Activated naive CD4-positive, alpha-beta T cell (primary cell): ENCODE measurements at places on chromosomes 5 and 9.

- no peak for DNase-seq
Observed at GRCh38 chr5:139388198-139388821, 1.4 kb downstream of the MZB1 start.

DNA sequence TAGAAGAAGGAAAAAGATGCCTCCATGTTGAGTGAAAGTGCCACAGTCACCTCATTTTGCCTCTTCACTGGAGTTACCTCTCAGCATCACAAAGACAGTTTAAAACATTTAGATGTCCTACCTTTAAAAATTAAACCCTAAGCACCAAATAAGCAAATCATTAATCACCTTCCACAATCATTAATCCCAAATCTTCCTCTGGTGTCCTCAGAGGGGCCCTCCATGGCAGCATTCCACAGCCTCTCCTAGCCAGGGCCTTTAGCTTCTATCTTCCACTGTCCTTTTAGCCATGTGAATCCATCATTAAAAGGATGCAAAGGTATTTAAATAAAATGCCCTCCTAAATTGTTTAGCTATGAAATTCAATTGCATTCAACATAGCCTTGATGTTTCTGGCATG is 310.8 kb downstream of the PDE4D start:
- DNase-seq, result no peak

DNA sequence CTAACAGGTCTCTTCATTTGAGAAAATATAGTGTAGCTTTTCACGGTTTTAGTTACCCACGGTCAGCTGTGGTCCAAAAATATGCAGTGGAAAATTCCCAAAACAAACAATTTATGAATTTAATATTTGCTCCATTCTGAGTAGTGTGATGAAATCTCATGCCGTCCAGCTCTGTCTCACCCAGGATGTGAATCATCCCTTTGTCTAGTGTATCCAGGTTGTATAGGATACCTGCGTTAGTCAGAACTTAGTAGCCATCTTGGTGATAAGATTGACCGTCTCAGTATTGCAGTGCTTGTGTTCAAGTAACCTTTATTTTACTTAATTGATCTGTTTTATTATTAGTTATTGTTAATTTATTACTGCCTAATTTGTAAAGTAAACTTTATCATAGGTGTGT is 41.1 kb downstream of the NDUFS4 start:
- no peak for DNase-seq

DNA sequence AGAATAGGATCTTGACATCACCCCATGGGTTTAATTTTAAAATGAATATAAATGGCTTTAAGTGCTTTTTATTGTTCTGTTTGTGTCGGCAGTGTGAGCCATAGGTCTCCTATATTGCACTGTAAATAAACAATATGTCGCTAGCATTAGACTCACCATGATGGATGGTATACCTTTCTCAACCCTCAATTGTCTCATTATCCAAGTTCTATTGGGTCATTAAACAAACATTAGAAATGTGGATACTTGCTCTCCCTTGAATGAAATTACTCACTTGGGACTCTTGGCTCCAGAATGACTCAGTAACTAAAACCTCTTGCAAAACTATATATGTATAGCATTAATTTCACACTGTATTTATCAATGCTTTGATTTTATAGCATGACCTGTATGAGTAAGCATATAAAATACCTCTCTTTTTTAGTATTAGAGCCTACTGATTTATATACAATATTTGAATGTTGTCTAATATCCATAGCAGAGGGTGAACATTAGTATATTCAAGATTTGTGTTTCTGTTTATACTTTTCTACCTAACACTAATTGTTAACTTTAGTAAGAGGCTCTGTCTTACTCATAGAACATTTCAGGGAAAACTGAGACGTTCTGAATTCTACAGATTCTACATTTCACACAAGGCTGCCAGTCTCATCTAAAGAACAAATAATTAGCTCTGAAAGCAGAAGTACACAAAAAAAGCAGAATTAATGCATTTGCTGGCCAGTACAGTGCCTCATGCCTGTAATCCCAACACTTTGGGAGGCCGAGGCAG is 303.8 kb upstream of the PRR16 start:
- no peak for DNase-seq

GRCh38 chr5:95969651-95970358 is 8.2 kb upstream of the ELL2 start:
- DNase-seq, result no peak

DNA sequence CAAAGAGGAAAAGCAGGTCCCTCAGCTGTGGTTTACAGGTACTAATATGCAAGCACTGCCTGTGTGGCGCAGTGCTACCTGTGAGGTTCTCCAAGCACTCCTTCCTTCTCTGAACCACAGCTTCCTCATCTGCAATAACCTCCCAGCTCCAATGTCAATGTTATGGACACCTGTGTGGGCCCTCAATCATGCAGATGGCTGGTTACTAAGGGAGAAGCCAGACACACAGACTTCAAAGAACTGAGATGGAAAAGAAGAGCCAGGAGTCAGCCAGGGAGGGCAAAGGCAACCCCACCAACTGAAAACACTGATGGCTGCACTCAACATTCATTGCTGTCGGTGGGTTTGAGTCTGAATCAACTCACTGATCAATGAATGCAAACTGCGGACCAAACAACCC is 77.7 kb downstream of the NR6A1 start:
- DNase-seq, result no peak

- no peak for DNase-seq
Observed at GRCh38 chr5:167802755-167803431, 488.6 kb upstream of the WWC1 start.

- no peak for DNase-seq
Observed at GRCh38 chr9:134846699-134847098, 33.9 kb upstream of the FCN2 start.

DNA sequence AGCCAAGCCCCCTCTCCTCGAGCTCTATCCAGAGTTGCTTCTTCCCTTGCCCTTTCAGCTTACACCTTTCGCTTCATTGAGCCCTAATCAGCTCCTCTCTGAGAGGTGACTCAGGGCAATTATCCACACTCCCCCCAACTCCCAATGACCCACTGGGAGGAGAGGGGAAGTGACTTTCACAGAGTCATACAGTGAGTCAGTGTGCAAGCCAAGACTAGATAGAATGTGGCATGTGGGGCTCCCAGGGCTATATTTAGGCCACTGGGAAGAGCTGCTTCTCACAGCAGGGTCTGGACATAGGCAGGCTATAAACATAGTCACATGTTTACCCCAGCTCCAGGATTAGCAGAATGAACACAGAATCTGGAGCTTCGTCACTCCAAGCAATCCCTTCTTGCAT is 57.4 kb downstream of the NRG2 start:
- DNase-seq, result no peak

- no peak for DNase-seq
Observed at GRCh38 chr5:6803981-6804550, 90.8 kb downstream of the TENT4A start.

DNA sequence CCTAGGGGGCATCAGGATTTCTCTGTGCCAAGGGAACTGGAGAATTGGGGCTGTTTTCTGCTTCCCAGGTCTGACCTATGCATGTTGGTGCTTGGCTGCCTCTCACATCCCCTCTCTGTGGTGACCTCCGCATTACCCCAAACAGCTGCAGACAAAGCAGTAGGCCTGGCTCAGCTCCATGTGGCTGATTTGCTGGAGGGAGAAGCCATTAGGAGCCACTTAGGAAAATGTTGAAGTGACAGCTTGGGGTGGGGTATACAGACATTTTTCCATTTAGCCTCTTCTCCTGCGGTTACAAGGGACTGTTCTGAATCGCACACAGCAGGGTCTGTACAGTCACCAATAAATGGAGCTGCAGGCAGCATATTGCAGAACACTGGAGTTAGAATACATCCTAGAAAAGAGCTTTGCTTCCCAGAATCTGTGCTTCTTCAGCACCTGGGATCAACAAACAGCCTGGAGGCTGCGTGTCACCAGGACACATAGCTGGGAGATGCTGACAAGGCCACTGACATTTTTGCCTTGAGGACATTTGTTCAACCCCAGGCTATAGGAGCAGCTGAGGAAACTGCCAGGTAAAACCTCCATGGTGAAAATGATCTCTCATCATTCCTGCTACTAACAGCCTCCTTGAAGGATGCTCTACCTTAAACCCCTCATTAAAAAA is 335.3 kb downstream of the DIRAS2 start:
- DNase-seq, result no peak

GRCh38 chr9:138100711-138101350 is 223.2 kb downstream of the CACNA1B start:
- no peak for DNase-seq

GRCh38 chr9:91896513-91897121 is 53.4 kb downstream of the ROR2 start:
- no peak for DNase-seq

- no peak for DNase-seq
Observed at GRCh38 chr5:88480801-88481499, 212.3 kb upstream of the TMEM161B start.

DNA sequence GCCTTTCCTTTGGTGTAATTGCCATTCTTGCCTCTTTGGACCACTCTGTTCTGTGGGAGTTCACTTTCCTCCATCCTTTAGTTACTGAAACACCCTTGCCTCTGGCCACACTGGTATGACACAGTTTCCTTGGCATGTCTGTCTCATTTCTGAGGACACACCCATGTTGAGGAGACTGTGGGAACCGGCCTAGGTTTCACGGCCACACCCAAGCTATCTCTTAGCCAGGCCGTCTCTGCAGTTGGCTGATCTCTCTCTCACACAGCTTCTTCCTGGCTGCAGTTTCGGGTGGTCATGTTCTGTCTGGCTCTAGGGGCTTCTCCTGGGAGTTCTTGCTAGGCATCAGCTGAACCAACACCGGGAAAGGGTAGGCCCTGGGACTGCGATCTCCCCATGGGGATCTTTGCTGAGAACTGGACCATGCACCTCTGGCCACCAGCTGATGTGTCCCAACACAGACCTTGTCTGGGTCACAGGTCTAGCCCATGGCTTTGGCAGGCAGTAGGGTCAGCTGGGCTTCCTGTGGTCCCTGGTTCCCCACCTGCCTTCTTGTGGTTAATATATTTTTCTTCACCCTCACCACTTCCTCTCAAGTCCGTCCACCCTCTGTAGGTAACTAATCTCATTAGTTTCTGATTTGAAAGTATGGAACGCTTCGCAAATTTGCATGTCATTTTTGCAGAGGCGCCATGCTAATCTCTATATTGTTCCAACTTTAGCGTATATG is 24.9 kb downstream of the ARHGEF37 start:
- no peak for DNase-seq
